ENCODE measurements at places on chromosomes 3 and 15.

GRCh38 chr3:160968761-160969160 is 136.4 kb downstream of the B3GALNT1 start:
- no peak for DNase-seq

GRCh38 chr3:194489736-194490612 is 3.2 kb upstream of the ATP13A3 start:
- no peak for DNase-seq

DNA sequence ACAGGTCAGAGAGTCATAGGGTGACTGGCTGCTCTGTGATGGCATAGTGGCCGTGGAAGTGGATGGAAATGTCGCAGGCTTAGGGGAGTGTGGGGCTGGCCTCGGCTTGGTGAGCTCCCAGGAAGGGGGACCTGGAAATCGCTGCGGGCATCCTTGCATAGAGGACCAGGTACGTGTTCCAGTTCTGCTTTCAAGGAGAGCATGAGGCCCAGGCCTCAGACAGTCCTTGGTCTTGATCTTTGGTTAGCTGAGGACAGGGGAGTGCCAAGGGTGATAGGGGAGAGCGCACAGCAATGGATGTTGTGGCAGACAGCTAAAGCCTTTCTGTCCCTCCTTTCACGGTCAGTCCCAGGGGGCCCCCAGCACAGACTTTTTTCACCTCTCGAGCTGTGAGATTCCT is 110.5 kb downstream of the SNRPN start:
- DNase-seq: no peak

GRCh38 chr3:179526989-179527391 is 35.7 kb upstream of the ACTL6A start:
- peak; percentile 25 for DNase-seq

DNA sequence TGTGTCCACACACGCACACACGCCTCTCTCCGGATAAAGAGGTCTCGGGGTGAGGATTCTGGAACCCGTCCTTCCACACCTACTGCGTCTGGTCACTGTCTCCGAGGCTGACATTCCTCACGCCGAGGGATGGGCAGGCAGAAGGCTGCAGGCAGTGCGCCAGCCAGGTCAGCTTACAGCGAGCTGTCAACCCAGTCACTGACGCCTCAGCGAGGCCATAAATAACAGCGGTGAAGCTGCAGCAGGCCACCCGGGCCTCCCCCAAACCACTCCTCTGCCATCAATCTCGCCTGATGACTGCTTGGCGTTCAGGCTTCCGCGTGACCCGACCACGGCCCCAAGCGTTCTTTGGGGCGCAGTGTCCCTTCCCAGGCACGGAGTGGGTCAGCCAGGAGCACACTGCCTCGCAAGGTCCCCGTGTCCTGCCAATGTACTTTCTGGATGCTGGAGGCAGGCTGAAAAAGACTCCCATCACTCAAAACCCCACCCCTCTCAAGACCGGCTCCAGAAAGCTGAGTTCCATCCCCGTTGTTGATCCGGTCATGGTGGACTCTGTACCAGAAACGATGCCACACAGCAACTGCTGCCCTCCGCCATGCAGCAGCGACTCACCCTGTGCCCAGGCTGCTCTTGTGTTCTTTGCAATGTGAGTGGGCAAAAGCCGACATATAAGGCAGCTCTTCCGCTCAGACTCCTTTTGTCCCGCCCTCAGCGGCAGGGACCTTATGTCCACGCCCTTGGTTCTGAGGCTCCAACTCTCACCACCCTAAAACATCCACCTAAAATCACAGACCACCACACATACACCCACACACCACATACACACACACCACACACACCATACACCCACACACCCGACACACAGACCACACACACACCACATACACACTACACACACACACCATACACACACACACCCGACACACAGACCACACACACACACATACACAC is 27.1 kb downstream of the CPN2 start:
- DNase-seq: no peak

DNA sequence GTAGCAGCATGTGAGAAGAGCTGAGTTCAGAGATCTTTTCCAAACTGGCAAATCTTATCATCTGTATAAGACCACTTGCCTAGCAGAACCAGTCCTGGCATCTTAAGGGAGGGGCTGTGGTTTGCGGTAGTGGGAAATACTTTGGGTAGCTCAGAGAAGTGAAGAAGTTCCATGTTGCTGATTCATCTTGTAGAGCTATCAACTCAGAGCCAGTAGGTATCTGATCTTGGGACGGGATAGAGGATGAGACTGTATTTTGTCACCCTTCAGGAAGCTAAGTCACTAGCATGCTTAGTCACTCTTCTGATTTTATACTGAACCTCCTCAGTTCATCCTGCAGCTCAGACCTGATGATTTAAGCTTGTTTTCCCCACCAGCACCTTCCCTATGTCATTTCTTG is 211.4 kb downstream of the NR1D2 start:
- no peak for DNase-seq

- no peak for DNase-seq
These were observed 250.3 kb downstream of the ULK4 start for GRCh38 chr3:41711651-41712050.

DNA sequence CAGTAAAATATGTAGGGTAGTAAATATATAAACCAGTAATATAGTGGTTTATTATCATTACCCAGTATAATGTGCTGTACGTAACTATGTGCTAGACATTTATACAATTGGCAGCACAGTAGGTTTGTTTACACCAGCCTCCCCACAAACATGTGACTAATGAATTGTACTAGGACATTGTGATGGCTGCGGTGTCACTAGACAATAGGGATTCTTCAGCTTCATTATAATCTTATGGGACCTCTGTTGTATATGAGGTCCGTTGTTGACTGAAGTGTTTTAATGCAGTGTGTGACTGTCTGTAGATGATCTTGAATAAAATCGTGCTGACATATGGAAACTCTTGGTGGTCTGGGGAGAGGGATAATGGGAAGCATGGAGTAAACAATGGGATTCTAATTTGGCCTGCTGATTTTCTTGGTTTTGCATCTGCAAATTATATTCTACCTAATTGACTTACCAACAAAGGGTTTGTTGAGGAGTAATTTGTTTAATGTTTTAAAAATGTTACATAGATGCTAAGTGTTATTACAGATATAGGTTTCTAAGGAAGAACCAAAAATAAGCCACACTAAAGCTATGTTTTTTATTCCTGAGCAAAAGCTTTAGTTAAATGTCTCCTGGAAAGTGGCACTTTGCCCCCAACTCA is 496.5 kb upstream of the TBL1XR1 start:
- DNase-seq: no peak

- no peak for DNase-seq
These were observed 9.8 kb downstream of the MUC13 start for GRCh38 chr3:124924741-124925140.

- DNase-seq: no peak
These were observed 17.6 kb downstream of the FAM107A start for GRCh38 chr3:58559586-58559985.

- DNase-seq: no peak
These were observed 75.8 kb upstream of the WDR72 start for GRCh38 chr15:53835309-53835708.

DNA sequence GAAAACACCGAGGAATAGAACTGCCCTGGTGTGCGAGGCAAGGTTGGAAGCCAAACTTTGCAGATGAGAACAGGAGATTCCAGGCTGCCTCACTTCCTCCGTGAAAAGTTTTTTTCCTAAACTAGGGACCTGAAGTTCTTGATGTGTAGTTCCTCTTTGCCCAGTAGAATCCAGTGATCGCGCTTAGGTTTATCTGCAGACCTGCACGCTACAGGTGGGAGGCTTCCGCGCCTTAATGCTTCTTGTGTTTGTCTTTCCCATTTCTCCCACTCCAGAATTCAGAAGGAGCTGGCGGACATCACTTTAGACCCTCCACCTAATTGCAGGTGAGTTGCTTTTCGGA is 5.4 kb downstream of the UBE2E1 start:
- no peak for DNase-seq

GRCh38 chr3:10918011-10918410 is 74.5 kb upstream of the SLC6A1 start:
- no peak for DNase-seq

All from AG09319 (cell line).